ENCODE measurements at places on chromosomes 16 and 17. TPM values are rescaled to one million over a fixed set of nuclear protein-coding genes. Genes with fewer than 3 reads are reported as not detected.

ACAP1 gene
- polyA plus RNA-seq: not detected

DNA sequence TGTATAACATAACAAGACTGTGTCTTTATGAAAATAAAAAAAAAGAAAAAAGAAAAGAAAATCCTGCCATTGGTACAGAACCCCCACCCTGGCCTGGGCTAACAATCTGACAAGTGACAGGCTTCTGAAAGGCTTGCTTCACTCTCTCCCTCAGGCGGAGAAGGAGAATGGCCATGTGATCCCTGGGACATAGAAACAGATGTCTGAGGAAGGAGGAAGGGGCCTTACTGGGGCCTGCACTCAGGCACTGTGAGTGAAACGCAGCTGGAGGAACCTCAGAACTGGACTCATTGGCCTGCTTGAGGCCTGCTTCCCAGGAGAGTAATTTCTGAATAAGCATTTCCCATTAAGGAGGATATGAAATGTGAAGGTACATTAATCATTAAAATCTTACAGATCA, 17.5 kb downstream of the MAP3K14 start:
- DNase-seq: no peak

DNA sequence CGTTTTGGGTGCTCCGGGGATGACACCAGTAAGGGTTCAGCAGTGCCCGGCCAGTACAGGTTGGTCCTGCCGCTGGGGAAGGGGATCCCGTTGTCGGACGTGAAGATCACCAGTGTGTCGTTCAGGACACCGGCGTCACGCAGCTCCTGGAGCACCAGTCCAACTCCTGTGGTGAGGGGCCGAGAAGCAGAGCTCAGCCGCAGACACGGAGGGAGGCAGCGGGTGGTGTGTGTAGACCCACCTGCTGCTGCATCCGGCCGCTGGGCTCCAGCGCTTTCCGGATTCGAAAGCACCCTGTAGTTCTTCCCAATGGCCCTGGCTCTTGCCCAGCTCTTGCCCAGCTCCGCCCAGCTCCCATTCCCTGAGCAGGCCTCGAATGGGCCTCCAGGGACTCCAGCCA, 8.0 kb downstream of the SGSH start:
- no peak for DNase-seq

GRCh38 chr16:26830428-26831127, 236.1 kb upstream of the C16orf82 start:
- no peak for DNase-seq

TMEM238L gene
- polyA plus RNA-seq: not detected

DNA sequence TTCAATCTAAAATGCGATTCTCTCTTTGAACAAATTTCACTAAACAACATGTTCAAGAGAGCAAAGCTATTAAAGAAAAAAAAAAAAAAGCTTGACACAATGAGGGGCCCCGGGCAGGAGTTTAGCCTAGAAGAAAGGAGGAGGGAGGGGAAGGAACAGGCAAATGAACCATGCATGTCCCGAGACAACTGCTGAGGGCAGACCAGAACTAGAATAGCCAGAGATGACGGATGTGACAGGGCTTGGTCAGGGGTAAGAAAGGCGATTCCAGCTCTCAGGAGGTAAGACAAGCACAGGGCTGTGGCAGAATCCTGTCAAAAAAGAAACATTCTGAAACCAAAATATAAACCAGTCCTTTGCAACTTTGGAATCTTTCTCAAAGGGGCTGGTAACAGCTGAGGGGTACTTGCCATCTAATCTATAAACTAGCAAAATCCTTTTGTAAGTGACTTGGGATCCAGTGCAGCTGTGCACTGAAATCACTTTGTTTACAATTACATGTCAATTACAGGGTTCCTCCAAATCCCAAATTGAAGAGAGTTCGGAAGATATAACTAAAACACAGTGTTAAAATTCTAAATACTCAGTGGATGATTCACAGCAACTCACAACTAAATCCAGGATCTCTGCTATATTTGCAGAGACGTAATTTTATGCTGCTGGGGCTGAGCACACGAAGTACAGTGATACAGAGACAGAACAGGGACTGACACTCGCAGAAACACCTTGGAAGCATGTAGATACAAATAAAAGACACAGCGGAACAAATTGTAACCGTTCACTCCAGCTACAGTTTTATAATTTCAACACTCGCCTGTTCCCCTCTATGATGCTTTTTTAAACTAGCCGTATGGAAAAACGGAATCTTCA, 567.4 kb upstream of the ZFHX3 start:
- no peak for DNase-seq

MT1E gene
- 208 TPM for polyA plus RNA-seq

DNA sequence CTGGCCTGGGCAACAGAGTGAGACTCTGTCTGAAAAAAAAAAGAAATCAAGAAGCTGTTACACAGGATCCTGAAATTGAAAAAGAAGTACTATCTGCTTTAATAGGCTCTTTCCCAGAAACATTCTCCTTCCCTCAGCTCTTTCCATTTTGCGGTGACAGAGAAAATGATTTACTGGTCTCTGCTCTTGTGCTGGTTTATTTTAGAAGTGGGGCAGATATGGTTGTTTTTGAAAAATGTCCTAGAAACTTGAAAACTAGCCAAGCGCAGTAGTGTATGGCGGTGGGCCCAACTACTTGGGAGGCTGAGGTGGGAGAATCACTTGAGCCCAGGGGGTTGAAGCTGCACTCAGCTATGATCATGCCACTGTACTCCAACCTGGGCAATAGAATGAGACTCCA, 28.8 kb upstream of the TANGO6 start:
- DNase-seq: no peak

HASPIN gene
- 2.7 TPM for polyA plus RNA-seq

LGALS9B gene
- not detected for polyA plus RNA-seq

GRCh38 chr16:12723681-12724080, 80.0 kb downstream of the CPPED1 start:
- no peak for DNase-seq

DNA sequence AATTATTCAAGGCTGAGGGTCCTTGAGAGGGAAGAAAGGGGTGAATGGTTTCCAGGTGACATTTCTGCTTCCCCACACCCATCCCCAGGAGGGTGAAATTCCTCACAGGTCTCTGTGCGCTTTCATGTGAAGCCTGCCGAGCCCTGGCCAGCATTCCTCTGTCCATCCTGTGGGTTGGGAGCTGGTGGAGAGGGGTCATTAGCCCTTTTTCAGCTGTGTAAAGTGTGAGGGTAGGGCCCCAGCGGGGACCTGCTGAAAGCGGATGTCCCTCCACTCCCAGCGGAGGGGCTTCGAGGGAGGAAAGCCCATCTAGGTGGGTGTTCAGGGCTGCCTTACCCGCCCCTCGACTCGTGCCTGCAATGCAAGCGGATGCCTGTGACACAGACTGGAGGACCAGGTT, 53.3 kb upstream of the DLX4 start:
- DNase-seq: no peak

- DNase-seq: no peak
These were observed 8.1 kb downstream of the CLTC start for GRCh38 chr17:59627770-59628171.

SOX9 gene
- polyA plus RNA-seq: not detected

GRCh38 chr16:31082368-31083045, 6.2 kb downstream of the PRSS53 start:
- DNase-seq: no peak

- DNase-seq: no peak
These were observed 45.6 kb downstream of the PRMT7 start for GRCh38 chr16:68356249-68356918.

RDM1 gene
- 0.21 TPM for polyA plus RNA-seq

- no peak for DNase-seq
These were observed 196.4 kb upstream of the KIF2B start for GRCh38 chr17:53626286-53626685.

QPRT gene
- polyA plus RNA-seq: 0.41 TPM

GRCh38 chr16:84836234-84836647, 16.5 kb downstream of the CRISPLD2 start:
- DNase-seq: no peak

GRCh38 chr17:76079956-76080767, 1.2 kb downstream of the ZACN start:
- no peak for DNase-seq

- no peak for DNase-seq
These were observed 160.8 kb downstream of the SKAP1 start for GRCh38 chr17:48269209-48269608.

TSPAN10 gene
- 1.1 TPM for polyA plus RNA-seq

PRCD gene
- not detected for polyA plus RNA-seq

GRCh38 chr16:20613481-20614185, 37.5 kb upstream of the ACSM2B start:
- no peak for DNase-seq
